A549 treated with AZD2906 at 1 μM for 4 hours (cell line): ENCODE measurements at places on chromosomes 7 and 10. TPM values are rescaled to one million over a fixed set of nuclear protein-coding genes. Genes with fewer than 3 reads are reported as not detected.

The TNS3 gene
- 64.0 to 74.2 TPM (median 71.0 TPM) in 5 replicates for total RNA-seq

The SYPL1 gene
- total RNA-seq, result 85.5 to 98.8 TPM (median 89.8 TPM) in 5 replicates

The SMO gene
- 11.8 to 15.3 TPM (median 13.6 TPM) in 5 replicates for total RNA-seq

The ANKRD61 gene
- total RNA-seq, result 0.51 to 0.78 TPM (median 0.71 TPM) in 5 replicates

The C7orf57 gene
- total RNA-seq, result 0.29 to 0.35 TPM (median 0.33 TPM) in 5 replicates

The AGBL3 gene
- 0.75 to 1.4 TPM (median 0.96 TPM) in 5 replicates for total RNA-seq

The RARRES2 gene
- not detected in 5 replicates for total RNA-seq

The TFR2 gene
- 2.1 to 2.8 TPM (median 2.5 TPM) in 5 replicates for total RNA-seq

The PRKG1 gene
- 0.01 to 0.02 TPM (median 0.01 TPM) in 3 of 5 replicates, not detected in the others for total RNA-seq

The IFIT1 gene
- total RNA-seq, result 3.4 to 5.4 TPM (median 3.9 TPM) in 5 replicates

The CDK14 gene
- total RNA-seq, result 0.12 to 0.34 TPM (median 0.23 TPM) in 5 replicates

The MSS51 gene
- 0.31 to 0.68 TPM (median 0.38 TPM) in 5 replicates for total RNA-seq

The CTAGE4 gene
- 0.06 TPM in 1 of 5 replicates, not detected in the others for total RNA-seq

The NOS3 gene
- total RNA-seq, result 0.30 to 0.69 TPM (median 0.58 TPM) in 5 replicates

The CHAT gene
- not detected in 5 replicates for total RNA-seq

The CYP3A7 gene
- total RNA-seq, result 0.05 TPM in 1 of 5 replicates, not detected in the others

The CRCP gene
- 23.0 to 34.8 TPM (median 24.1 TPM) in 5 replicates for total RNA-seq

The CREB5 gene
- total RNA-seq, result 2.9 to 5.0 TPM (median 4.1 TPM) in 5 replicates

The MUC3A gene
- 15.2 to 23.8 TPM (median 22.2 TPM) in 5 replicates for total RNA-seq

The DNAJC2 gene
- 32.7 to 43.6 TPM (median 36.8 TPM) in 5 replicates for total RNA-seq

The TMEM248 gene
- total RNA-seq, result 80.4 to 91.9 TPM (median 87.2 TPM) in 5 replicates

The AOC1 gene
- total RNA-seq, result 0.02 to 0.07 TPM (median 0.05 TPM) in 4 of 5 replicates, not detected in the other

The SPDYE11 gene
- not detected in 5 replicates for total RNA-seq

The NEURL1 gene
- 0.49 to 0.97 TPM (median 0.55 TPM) in 5 replicates for total RNA-seq

The VKORC1L1 gene
- total RNA-seq, result 24.3 to 30.7 TPM (median 29.4 TPM) in 5 replicates

The HOXA7 gene
- total RNA-seq, result 5.0 to 5.3 TPM (median 5.2 TPM) in 5 replicates

The PON1 gene
- 0.52 to 1.6 TPM (median 0.97 TPM) in 5 replicates for total RNA-seq

The CNTNAP2 gene
- 0.02 to 0.05 TPM (median 0.02 TPM) in 4 of 5 replicates, not detected in the other for total RNA-seq
